Stimulated activated CD4-positive, alpha-beta T cell treated with anti-CD3 and anti-CD28 coated beads, Interleukin-1b, Interleukin-23, amount 100 ng/mL, for 1 hour (primary cell): ENCODE measurements at places on chromosomes 4 and X.

DNA sequence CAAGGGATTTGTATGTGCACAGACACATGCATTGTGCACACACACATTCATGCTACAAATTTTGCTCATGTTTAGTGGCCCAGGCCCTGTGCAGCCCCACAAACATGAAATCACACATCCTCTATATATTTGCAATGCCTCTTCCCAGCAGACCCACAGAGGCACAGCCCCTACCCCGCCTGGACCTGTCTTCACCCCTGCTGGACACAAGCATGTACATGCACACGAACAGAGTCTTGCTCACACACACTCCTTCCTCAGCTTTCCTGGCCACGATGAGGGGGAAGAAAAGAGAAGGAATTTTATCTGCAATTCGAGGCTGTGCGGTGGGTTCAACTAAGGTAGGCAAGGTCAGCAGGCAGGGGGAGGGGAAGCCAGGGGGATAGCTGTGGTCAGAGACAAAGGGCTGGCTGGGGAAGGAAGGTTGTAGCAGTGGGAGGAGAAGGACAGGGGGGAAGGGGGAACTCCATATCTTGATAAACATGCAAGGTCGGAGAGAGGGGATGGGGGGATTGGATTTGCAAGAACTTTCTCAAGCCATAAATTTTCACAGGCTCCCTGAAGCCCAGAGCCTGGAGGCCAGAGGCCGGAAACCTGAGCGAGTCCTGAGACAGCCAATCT lies 156.4 kb downstream of the EFNB1 start:
- DNase-seq, result no peak

DNA sequence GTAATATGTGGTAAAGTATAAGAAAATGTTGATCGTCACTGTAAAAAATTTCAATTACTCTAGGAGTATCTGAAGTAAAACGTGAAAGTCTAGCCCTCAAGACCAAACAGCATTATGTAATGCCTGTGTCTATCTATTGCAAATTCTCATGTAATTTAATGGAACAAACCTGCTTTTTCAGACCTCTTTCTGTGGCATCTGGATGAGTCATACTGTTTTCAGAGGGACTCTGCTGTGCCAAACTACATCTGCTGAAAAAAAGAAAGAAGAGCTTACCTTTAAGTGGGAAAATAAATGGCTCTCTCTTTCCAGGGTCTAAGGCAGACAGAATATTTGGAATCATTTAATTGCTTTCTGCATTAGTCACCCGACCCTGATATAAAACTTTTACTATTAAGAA lies 89.8 kb upstream of the ARMCX2 start:
- no peak for DNase-seq

DNA sequence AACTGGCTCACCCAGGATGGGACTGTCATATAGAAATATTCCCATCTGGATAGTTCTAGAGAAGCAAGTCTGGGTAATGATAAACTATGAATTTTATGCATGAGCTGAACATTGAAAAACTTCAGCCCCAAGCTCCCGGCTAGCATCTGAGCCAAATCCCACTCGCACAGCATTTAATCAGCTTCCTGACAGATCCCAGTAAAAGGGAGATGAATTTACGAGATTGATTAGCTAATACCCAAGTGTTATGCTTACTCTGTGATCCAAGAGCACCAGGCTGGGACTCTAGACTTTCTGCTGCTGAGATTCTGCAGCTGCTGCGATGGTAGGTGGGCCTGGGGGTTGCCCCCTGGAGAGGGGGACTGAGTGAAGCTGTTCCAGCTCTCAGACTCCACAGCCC lies 28.0 kb downstream of the FRMPD3 start:
- no peak for DNase-seq

DNA sequence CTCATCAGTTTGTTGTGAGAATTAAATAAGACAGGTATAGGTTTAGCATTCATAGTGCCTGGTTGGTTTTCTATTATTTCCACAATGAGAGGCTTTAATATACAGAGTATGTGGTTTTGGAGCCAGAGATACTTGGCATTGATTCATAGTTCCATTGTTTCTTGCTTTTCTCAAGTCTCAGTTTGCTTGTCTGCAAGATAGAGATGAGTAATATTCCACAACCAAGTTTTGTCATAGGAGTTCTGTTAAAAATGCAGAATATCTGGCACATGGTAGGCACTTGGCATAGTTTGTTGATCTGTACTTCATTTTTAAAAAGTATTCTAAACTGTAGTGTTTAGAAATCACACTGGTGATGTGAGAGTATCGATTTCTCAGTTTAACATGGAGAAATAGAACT lies 37.5 kb upstream of the EDA2R start:
- DNase-seq, result no peak

DNA sequence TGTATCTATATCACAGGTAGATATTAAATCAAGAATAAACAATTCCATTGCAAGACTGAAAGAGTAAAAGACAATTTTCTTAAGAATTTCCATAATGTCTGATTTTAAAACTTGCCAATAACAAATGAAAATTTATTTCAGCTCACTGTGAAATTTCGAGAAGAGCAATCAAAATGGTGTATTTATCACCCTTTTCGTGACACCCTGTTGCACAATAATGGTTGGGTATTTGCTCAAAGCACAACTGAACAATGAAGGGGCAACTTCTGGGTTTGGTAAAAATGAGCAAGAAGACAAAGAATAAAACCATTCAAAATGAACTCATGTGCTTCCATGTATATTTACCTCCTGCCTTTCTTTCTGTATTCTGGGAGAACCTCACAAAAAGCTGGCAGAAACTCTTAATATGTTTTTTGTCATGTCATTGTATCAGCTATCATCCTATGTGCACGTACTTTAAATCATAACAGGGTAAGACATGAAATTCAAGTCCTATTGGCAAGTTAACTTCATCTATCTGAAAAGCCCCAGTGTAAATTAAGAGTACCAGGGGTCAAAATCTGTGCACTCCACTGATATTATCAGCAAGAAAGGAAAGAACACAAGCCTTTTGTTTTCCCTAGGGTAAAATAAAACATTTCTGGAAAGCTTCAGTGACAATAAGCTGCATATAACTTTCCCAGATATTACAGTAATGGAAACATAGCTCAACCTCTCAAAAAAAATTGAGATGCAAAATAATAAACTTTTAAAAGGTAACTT lies 126.9 kb upstream of the CBR4 start:
- DNase-seq, result no peak

DNA sequence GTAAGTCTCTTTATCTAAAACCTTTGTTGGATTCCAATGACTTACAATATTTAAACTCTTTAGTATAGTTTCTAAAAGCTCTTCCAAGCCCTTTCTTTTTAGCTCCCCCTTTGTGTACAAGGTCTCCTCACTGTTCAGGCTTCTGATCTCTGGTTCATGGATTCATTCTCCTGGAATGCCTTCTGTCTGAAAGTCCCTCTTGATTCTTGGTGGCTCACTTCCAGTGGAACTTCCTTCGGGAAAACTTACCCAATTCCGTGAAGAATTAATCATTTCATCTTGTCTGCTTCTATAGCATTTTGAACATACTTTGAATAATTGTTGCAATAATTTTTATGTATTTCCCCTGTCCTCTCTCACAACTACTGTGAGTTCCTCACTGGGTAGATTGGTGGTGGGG lies 3.6 kb downstream of the ARHGAP24 start:
- DNase-seq, result no peak

DNA sequence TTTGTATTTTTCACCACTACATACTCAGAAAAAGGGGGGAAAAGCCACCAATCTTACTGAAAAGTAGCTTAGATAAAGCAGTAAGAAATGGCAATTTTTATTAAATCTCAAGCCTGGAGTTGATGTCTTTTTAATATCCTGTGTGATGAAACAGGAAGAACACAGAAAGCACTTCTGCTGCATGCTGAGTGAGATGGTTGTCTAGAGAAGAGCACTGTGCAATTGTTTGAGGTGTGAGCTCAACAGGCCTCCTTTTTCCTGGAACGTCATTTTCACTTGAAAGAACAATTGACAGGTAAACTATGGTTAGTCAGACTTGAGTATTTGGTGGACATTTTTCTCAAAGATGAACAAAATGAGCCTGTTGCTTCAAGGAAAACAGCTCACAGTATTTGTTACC lies 73.9 kb downstream of the RTL5 start:
- DNase-seq, result no peak

- no peak for DNase-seq
Measured at GRCh38 chrX:13077168-13077567, 32.7 kb upstream of the FAM9C start.

DNA sequence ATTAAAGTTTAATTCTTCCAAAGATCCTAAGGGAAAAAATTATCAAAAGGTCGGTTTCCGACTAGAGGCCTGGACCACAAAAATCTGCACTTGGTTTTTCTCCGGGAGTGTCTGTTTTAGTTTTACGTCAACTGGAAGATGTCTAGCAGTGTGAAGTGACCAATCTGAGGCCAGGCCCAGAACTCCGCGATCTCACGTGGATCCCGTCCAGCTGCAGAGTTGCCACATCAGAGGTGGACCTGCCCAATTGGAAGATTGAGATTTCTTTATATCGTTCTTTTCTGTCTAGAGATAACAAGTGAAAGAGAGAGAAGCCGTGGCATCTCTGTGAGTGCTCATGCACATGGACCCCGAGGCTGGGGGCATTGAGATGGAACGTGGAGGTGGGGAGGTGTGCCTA lies 115.8 kb downstream of the AFF1 start:
- DNase-seq, result no peak

- DNase-seq, result no peak
Measured at GRCh38 chr4:100369871-100370270, 148.0 kb downstream of the EMCN start.
